ENCODE measurements at places on chromosomes 2 and 18.

GRCh38 chr2:24394998-24395397 is 34.7 kb upstream of the ITSN2 start:
- DNase-seq = no peak

DNA sequence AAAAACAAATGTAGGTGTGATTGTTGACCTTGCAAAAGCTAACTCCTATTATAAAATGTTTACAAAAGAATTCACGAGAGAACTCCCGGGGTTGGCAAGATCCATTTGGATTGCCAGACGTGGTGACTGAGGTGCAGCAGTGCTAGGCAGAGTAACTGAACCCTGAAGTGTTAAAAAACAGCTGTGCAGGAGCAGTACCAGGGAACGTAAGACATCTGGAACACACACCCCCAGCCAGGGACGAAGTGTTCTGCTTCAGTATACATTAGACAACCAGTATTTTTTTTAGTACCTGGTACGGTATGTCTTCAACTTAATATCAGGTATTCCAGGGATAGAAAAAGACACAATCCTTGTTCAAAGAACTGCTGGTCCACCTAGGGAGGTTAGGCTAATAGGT is 272.1 kb upstream of the EPAS1 start:
- DNase-seq = no peak

- DNase-seq = no peak
These were observed 132.7 kb downstream of the SCG2 start for GRCh38 chr2:223469270-223470046.

- no peak for DNase-seq
These were observed 127.3 kb downstream of the FAM210A start for GRCh38 chr18:13599031-13599430.

- no peak for DNase-seq
These were observed 164.3 kb downstream of the RPIA start for GRCh38 chr2:88855620-88856408.

GRCh38 chr2:219561179-219562048 is 9.9 kb downstream of the OBSL1 start:
- no peak for DNase-seq

DNA sequence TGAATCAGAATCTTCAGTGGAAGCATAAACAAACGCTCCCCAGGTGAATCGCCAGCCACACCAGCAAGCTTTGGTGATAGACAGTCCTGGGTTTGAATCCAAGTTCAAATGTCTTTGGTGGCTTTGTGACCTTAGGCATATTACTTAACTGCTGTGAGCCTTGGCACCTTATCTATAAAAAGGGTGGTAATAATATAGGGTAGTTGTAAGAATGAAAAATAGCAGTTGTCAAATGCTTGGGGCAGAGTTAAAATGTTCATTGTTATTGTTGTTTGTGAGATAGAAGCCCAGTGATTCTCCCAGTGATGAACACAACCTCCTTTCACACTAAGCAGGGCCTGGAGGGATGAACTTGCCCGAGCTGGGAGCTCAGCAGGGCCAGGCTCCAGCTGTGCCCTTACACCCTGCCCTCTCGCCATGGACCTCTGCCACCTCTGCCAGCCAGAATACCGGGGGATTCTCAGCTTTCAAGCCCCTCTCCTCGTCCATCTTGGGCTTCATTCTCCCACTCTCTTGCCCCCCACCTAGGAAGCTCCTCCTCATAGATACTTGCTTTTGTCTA is 6.1 kb upstream of the TMBIM1 start:
- no peak for DNase-seq

DNA sequence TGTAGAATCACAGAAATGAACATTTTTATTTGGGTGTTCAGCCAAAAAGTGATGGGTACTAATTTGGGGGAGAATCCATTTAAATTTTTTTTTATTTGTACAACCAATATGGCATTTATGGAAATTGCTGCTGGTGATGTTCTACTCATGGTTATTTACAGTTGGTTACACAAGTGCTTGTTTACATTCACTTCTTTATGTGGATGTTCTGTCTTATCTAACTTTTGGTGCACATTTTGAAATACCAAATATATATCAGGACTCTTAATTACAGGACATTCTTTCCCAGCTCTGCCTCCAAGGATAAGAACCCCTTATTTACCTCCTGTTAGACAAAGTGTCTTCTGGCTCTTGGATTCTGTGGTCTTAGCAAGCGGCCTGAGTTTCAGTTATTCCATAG is 35.2 kb downstream of the NEMP2 start:
- no peak for DNase-seq

DNA sequence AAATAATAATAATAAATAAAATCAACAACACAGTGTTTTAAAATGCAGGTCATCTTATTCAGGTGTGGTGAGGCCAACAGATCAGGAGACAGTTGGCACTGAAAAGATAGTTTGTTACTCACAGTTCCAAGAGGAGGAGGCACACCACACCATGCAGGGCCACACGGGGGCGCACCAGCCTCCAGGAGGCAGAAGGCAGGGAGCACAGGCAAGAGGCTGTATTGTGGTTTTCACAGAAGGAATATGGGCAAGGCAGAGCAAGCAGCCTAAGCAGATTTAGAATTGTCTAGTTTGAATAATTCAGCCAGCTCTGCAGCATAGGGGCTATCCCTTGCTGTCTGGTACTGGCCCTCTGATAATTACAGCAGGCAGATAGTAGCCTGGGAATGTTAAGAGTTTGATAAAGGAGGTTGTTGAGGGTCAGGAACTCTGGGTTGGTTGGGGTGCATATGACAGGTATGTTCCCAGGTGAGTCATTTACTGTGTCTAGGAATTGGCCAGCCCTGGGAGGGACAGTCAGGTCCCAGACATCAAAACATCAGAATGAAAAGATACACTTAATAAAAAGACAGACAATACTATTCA is 31.3 kb downstream of the KIAA2012 start:
- DNase-seq = no peak

DNA sequence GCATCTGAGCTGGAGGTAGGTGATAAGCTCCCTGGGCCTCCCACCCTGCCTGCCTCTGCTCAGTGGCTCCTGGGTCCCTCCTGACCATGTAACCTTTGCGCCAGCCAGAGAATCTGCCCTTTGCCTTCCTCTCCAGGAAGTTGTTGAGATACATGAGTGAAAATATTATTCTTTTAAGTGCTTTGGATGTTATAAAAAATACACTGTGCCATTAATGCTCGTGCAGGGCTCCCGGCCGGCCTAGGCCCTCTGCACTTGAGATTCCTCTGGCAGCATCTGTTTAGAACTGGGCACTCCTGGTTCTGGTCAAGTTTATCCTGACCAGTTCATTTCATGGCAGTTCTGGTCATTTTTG is 18.8 kb downstream of the AGAP1 start:
- no peak for DNase-seq

DNA sequence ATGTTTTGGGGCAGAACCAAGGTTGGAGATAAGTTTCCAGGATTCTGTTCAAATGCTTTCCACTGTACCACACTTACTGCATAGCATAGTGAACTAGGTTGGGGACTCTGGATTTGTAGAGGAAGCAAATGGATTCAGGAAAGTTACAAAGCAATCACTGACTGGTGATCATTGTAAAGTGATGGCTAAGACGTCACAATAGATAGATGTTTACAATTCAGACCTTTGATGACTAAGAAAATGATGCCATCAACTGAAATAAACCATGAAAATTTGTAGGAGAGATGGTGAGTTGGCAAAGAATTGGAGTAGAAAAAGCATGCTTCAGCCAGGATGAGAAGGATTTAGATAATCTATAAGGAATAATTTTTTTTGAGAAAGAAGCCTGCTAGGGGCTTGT is 178.0 kb downstream of the UBE2E3 start:
- DNase-seq = no peak

GRCh38 chr2:214856137-214856536 is 46.7 kb upstream of the BARD1 start:
- DNase-seq = no peak

GRCh38 chr18:80159713-80160636 is 50.9 kb downstream of the ADNP2 start:
- no peak for DNase-seq

- DNase-seq = no peak
These were observed 136.0 kb downstream of the ZNF804A start for GRCh38 chr2:184734338-184734737.

DNA sequence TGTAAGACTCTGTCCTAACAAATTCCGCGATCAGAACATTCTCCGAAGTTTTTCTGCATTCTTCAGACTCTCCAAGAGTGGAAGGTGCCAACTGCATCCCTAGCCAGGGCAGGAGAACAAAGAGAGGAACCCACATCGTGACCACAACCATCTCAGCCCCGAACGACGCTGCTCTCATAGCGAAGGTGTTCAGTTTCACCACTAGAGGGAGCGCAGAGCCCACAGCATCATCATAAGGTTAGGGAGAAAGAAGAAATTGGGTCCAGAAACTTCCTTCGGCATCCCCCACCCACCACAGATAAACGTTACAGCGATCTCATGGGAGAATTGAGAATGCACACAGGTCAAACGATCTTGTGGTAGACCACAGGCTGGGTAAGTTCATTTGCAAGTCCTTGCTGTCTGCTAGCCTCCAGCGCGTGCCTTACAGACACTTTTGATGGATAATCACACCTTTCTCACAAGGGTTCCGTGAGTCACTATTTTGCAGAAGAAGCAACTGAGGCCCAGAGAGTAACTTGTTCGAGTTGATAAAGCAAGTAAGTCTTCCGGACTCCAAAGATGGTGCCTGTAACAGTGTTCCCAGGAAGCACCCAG is 53.7 kb upstream of the ARL4C start:
- peak; percentile 32 for DNase-seq

DNA sequence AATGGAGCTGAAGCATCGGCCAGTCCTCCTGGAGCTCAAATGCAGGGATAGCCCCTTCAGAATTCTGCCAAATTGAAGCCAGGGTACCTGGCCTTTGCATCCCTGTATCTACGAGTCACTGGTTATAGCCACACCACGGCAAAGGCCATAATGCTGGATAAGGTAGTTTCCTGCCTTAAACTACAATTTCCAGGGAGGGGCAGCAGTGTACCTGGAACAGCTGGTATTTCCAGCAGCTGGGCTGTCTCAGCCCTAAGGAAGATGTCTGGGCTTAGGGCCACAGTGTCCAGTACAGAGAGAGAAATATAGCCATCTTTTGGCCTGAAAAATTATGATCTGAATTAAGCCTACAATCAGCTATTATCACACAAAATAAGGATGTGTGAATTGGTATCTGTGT is 180.3 kb downstream of the GCA start:
- no peak for DNase-seq

DNA sequence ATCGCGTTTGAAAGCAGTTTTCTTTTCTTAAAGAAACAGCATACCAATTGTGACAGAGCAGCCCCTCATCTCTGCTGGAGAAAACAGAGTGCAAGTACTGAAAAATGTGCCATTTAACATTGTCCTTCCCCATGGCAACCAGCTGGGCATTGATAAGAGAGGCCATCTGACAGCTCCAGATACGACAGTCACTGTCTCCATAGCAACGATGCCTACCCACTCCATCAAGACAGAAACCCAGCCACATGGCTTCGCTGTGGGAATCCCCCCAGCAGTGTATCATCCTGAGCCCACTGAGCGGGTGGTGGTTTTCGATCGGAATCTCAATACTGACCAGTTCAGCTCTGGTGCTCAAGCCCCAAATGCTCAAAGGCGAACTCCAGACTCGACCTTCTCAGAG is 9.5 kb downstream of the GRHL1 start:
- no peak for DNase-seq

DNA sequence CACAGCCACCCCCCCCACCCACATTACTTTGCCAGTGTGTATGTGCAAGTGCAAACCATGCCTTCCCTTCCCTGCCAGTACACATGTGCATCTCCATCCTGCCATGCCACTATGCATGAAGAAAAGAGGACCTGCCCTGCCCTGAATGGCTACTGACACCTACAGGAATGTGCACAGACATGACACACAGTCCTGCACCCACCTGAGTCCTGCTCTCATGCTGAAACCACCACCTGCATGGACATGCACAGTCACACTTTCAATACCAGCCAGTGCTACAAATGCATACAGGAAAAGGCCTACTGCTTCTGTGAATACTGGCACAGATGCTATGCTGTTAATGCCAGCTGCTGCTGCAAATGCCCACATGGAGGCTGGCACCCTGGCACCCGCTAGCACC is 334.4 kb upstream of the DLGAP1 start:
- DNase-seq = no peak

- no peak for DNase-seq
These were observed 40.5 kb downstream of the ANKRD12 start for GRCh38 chr18:9177031-9177430.

- DNase-seq = no peak
These were observed 405.0 kb downstream of the XIRP2 start for GRCh38 chr2:167293172-167293781.

- DNase-seq = no peak
These were observed 6.1 kb upstream of the CASP8 start for GRCh38 chr2:201254081-201254730.

- DNase-seq = no peak
These were observed 360.7 kb downstream of the TMX3 start for GRCh38 chr18:68354176-68354575.

DNA sequence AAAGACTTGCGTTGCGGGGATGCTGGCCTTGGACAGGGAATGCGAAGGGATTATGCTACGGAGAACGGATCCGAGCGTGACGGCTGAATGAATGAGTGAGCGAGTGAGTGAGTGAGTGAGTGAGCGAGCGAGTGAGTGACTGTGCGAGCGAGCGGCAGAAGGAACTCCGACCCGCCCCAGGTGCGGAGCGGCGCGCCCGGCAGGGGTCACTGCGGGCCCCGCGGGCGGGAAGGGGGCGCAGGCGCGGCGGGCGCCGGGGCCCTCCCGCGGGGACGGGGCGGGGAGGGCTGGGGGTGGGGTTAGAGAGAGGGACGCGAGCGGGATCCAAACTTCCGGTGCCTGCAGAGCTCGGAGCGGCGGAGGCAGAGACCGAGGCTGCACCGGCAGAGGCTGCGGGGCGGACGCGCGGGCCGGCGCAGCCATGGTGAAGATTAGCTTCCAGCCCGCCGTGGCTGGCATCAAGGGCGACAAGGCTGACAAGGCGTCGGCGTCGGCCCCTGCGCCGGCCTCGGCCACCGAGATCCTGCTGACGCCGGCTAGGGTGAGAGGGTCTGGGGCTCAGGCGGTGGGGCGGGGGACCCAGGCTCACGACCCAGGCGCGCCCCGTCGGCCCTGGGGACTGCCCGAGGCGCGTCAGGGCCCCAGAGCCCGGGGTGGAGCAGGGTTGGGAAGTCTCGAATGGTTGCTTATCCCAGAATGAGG is at the start of gene ITM2C:
Gene ITM2C, plus strand, starts transcription at position 338 of the 702 bp plus-strand sequence. Its CDS starts 84 bp downstream, at position 422.
- peak; percentile 58 for DNase-seq

DNA sequence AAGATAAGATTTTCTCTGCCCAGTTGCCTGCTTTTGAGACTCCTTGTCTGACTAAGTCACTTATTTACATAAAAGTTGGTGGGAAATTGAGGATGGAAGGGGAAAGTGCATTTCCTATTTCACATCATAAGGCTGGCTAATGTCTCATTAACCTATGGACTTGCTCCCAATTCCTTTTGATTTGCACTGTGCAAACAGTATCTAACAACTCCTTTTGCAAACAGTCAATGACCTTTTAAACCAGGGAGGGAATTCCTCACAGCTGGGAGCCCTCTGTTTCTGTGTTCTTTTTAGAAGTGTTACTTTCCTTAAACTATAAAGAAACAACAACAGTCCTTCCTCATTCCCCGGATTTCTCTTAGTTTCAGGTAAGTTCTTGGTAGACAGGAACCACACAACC is 272.8 kb downstream of the RND3 start:
- no peak for DNase-seq

All from activated T-cell treated with anti-CD3 and anti-CD28 coated beads for 4 hours (primary cell).